ENCODE measurements at places on chromosomes 12 and 14. TPM values are rescaled to one million over a fixed set of nuclear protein-coding genes. Genes with fewer than 3 reads are reported as not detected.

- DNase-seq = no peak
Observed at GRCh38 chr14:100772607-100773165, 46.0 kb downstream of the DLK1 start.

DNA sequence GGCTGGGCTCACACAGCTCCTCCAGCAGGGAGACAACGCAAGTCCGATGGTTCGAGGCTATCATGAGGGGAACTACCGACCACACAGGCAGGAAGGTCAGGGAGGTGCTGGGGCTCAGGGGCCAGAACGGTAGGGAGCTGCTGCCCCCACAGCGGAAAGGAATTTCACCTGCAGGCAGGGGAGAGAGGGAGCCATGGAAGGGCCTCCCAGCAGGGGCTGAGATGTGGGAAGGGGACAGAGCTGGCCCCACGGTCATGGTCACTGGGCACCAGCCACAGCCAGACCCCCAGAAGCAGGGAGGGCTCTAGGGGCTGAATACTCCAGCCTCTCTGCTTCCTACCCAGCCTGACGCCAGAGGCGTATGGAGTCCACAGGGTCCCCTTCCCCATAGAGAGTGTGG is 103.1 kb downstream of the SCARB1 start:
- DNase-seq = peak; percentile 76

DNA sequence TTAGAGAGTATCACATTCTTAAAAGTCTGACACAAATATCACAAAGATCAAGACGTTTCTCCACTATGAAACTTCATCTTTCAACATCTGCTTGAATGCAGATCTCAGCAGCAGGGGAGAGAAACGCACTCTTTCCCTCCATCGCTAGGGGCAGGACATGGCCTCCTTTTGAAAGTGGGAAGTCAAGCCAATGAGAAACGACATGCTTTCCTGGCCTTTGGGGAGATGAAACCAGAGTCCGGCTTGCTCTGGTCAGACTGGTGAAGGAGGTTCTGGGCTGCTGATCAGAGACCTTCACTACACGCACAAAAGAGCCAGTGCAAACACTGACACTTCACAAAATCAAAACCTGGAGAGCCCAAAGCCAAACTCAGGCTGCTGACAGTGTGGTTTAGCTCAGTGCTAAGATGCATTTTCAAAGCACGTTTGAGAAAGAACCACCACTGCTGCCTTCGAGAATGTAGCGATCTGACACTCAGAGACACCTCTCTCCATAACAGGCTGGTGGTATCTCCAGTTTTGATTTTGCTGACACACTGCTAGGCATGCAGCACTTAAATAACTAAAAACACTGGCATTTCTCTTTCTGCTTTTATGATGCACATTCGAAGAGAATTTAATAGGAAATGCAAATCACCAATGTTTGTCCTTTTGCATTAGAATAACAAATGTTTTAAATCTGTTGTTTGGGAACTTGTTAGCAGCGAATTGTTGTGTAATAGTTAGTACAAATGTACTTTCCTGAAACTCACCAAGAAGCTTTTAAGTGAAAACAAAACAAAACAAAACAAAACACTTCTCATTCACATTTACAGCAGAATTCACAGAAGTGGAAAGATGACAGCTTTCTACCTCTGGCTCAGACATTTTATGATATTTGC is 93.9 kb upstream of the OVCH1 start:
- peak; percentile 81 for DNase-seq

- no peak for DNase-seq
Observed at GRCh38 chr12:76810671-76811419, 46.9 kb downstream of the ZDHHC17 start.

DNA sequence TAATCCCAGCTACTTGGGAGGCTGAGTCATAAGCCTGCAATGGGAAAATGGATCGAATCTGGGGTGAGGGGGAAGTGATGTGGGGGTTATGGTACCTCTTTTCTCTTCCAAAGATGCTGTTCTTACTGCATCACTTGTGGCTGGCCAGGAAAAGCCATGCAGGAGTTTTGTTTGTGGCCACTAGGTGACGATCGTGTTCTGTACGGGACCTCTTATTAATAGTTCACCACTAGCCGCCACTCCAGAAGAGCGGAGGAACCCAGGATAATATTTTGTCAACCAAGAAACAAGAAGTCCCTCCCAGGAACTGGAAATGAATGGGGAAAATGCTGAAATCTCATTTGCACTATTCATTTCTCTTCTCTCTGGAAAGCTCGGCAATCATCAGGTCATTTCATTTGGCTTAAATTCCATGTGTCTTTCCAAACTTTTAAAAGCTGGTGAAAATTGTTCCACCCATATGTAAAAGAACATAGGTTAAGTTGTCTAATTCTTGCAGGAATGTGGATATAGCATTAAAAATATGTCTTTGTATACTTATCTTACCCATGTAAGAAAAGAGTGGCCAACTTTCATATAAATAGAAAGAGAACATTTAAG is 8.9 kb downstream of the GPR65 start:
- no peak for DNase-seq

GRCh38 chr12:100675432-100675831 is 101.9 kb downstream of the GAS2L3 start:
- no peak for DNase-seq

IFI27L1 gene
- 30.6 TPM for polyA plus RNA-seq

KRT84 gene
- not detected for polyA plus RNA-seq

- DNase-seq = no peak
Observed at GRCh38 chr12:2117541-2117940, 64.8 kb downstream of the CACNA1C start.

- no peak for DNase-seq
Observed at GRCh38 chr14:28709571-28710305, 56.8 kb upstream of the FOXG1 start.

GRCh38 chr12:9649532-9649940 is 20.0 kb upstream of the CLEC2D start:
- peak; percentile 66 for DNase-seq

TMEM263 gene
- polyA plus RNA-seq = 28.7 TPM

SALL2 gene
- polyA plus RNA-seq = 5.5 TPM

PYGL gene
- polyA plus RNA-seq = 12.3 TPM

GRCh38 chr14:49930720-49931119 is 37.8 kb downstream of the ARF6 start:
- DNase-seq = no peak

DNA sequence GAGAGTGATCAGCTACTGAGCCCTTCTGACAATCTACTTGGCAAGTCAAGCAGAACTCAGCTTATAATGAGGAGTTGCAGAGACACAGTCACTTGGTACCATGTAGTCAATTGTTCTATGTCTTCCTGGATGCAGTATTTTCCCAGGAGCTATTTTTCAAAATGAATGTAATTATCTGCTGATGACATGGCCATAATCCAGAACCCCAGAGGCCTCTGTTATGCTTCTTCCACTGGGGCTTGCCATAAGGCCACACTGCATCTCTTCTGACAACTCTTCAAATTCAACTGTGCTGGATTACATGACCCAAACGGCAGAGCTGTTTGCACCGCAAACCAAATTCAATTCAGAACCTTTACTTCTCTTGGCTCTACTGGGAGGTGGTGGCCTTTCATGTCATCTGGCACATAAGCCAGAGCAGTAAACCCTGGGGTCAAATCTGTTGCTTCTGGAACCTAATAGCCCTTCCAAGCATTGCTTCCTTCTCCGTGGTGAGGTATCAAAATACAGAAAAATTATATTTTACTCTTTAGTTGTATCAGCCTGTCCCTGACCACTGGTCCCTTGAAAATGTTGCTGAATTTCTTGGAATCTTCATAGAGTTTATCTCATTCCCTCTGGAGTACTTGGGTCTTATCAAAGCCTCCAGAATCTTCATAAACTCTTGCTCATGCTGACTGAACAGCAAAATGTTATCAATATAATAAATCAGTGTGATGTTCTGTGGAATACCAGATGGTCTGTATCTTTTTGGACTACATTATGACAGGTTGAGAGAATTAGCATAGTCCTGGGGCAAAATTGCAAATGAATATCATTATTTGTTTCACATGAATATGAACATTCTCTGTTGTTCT is 79.4 kb upstream of the DCN start:
- DNase-seq = no peak

- peak; percentile 42 for DNase-seq
Observed at GRCh38 chr12:112111931-112112330, 3.3 kb upstream of the NAA25 start.

DNA sequence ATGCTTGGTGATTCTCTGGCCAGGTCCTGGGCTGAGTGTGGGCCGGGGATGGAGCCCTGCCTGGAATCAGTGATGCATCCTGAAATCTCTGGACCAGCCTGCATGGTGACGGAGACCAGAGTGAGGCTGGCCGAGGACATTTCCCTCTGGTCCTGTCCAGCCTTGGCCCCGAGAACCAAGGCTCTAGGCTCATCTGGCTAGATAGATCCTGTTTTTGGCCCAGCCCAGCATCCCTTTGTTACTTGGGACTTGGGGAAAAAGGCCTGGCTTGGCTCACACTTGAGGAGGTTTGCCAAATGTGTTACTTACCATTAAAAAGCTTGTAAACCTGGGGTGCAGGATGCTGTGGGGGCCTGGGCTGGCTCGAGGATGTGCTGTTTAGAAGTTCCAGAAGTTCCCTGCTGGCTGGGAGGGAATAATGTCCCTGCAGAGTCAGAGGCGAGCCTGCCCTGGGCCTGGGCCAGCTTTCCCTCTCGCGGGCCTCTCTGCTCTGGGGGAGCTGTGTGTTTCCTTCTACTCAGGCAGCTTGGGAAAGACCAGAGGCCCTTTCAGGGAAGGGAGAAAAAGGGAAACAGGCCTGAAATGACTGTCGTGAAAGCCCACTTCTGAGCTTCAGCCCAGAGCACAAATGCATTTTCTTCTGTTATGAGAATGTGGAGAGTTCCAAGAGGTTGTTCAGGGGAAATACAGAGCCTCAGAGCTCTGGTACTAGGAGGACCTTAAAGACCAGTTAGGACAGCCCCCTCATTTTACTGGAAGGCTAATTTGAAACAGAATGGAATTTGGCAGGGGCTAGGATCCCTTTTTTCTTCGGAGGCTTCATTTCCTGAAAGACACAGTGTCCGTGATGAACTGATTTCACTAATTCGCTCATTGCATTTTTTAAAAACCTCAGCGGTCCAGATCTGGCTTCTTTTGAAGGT is 47.2 kb upstream of the CTDSP2 start:
- peak; percentile 93 for DNase-seq

PPFIA2 gene
- polyA plus RNA-seq = 2.8 TPM

GRCh38 chr12:54059668-54060067 is 6.0 kb downstream of the HOXC4 start:
- DNase-seq = peak; percentile 51

SLC17A8 gene
- polyA plus RNA-seq = 0.09 TPM

DNA sequence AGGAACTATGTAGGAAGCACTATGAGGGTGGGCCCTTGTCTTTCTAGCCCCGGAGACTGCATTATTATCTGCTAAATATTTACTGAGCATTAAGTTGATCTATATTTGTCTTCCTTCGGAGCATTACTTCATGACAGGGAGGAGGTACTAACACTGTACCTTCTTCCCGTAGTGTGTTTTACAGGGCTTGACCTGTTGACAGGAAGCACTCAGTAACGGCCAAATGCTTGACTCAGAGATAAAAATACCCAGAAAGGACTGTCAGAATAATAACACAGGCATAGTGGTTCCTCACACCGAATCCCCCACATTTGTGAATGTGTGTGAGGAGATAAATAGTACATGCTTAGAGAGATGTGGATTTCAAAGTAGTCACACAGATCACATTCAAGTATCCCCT is 466.6 kb downstream of the EGLN3 start:
- peak; percentile 20 for DNase-seq

DNA sequence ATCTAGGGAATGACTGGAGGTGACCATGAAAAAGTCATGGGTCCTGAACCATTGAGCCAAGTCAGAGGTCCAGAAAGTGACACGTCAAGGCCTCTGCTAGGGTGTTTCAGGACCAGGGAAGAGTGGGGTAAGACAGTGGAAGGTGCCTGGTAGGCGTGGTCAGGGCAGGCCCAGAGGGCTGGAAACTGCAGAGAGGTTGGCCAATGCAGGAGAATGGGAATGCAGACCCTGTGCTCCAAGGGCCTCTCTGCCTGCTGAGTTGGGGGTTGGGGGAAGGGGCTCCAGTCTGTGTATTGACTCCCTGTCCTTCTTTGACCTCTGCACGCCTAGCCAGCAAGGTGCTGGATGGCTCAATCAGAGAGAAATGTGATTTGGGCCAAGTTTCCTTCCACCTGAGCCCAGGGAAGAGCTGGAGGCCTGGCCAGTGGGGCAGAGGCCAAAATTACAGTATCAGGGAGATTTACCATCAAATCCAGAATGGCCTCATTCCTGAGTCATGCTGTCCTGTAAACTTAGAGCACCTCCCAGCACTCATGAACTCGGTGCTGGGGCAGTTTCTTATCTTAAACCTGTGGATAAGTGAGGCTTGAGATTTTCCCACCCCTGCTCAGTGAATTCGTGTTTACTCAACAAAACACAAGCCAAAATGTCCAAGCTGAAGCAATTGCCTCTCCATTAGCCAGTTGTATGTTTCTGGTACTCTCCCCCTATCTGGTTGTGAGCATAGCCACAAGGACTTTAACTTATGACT is 24.4 kb downstream of the IRF2BPL start:
- DNase-seq = no peak

GRCh38 chr14:93090826-93091555 is 24.7 kb downstream of the ITPK1 start:
- no peak for DNase-seq

DNA sequence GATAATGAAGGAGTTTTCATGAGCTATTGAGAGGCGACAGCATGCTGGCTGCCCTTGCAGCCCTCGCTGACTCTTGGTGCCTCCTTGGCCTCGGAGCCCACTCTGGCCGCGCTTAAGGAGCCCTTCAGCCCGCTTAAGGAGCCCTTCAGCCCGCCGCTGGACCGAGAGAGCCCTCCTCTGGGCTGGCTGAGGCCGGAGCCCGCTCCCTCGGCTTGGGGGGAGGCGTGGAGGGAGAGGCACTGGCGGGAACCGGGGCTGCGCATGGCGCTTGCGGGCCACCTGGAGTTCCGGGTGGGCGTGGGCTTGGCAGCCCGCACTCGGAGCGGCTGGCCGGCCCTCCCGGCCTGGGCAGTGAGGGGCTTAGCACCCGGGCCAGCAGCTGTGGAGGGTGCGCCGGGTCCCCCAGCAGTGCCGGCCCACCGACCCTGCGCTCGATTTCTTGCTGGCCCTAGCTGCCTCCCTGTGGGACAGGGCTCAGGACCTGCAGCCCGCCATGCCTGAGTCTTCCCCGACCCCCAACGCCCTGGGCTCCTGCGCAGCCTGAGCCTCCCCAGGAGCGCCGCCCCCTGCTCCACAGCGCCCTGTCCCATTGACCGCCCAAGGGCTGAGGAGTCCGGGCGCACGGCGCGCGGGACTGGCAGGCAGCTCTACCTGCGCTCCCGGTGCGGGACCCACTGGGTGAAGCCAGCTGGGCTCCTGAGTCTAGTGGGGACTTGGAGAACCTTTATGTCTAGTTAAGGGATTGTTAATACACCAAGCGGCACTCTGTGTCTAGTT is 20.1 kb upstream of the PAWR start:
- DNase-seq = peak; percentile 71

DNA sequence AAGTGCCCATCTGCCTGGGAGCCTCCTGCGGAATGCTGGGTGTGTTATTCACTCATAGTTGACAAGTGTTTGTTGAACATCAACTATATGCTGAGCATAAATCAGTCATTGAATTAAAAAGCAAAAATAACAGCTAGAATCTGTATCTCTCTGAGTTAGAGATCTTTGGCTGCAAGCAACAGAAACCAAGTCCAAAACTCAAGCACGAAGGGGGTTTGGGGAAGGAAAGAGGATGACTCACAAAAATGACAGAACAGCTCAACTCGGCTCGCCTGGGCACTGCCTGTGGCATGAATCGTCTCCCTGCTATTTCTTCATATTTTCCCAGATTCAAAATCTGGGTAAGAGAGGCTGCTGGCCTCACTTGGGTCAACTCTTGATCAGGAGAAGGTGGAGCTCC is 72.6 kb upstream of the NCOR2 start:
- DNase-seq = no peak

GRCh38 chr12:99769396-99769980 is 121.9 kb downstream of the GARIN6 start:
- DNase-seq = no peak

MAP1LC3B2 gene
- 4.5 TPM for polyA plus RNA-seq

SSTR1 gene
- 1.3 TPM for polyA plus RNA-seq

Data from kidney (tissue), 22 donors.